ENCODE measurements at places on chromosomes 13 and 19.

GRCh38 chr13:99176309-99177276, 24.1 kb upstream of the UBAC2 start:
- DNase-seq, result peak; percentile 91

DNA sequence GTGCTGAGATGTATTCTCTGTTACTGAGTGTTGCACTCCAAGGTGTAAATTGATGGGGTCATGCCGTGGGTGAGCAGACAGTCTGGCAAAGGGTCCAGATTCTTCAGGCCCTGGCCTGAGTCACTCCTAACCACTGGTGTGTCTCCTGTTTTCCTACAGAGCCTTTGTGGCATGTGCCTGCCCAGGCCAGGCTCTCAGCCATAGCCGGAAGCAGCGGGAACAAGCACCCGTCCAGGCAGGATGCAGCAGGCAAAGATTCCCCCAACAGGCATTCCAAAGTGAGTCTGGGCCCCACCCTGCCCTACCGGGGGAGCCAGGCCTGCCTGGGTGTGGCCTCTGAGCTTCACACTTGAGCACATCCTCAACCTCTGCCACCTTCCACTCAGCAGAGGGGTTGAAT, 61.9 kb downstream of the DPF1 start:
- no peak for DNase-seq

DNA sequence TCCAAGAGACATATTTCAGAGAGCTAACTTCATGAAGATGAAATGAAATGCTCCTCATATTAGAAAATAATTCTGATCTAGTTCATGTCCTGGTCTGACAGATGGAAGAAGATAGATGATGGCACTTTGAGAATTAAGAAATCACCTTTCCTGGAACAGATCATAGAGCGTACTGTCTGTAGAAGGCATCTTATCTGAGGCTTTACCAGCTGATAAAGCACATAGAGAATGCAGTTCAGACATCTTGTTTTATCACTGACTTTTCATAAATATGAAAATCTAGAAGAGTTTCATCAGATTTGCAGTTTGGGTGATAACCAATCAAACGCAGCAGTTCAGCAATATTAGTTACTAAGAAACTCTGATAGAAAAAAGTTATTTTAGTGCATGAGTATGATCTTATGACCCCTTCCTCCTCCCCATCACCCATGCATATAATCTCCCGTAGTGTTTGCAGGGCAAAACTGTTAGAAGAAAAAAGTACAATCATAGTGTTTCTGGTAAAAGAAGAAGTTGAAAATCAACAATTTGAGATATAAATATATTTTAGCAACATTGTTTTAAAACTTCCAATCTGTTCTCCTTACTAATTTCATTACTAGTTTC, 585.2 kb downstream of the PCDH9 start:
- DNase-seq, result no peak

DNA sequence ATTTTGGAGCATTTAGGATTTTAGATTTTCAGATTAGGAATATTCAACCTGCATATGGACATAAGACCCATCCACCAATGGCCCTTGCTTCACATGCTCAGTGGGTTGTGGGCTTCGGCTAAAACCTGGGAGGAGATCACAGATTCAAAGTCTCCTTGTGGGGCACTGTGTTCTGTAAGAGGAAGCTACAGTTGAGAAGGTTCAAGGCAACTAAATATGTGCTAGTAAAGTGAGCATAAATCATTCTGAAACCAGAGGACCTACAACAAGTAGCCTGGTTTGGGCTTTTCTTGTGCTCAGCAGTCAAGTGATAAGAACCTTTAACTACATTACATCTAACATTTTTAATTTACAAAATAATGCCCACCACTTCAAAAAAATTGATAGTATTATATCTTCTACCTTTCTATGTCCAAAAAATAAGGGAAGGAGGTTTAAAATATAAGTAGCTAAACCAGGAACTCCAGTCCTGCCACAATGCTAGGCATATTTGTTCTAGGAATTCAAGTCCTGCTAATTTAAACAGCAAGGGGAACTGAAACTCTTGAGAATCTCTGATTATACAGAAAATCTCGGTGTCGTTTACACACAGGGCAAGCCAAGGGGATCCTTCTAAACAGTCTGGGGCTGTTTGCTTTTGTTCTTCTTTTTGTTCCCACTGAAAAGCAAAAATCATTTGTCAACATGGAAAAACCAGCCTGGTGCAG, 36.6 kb downstream of the FOXO1 start:
- no peak for DNase-seq

DNA sequence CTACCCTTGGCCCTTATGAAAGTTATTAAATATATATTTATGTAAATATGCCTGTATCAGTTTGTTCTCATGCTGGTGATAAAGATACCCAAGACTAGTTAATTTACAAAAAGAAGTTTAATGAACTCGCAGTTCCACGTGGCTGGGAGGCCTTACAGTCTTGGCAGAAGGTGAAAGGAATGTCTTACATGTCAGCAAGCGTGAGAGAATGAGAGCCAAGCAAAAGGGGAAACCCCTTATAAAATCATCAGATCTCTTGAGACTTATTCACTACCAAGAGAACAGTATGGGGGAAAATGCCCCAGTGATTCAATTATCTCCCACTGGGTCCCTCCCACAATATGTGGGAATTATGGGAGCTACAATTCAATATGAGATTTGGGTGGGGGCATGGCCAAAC, 506.0 kb upstream of the ATXN8OS start:
- no peak for DNase-seq

DNA sequence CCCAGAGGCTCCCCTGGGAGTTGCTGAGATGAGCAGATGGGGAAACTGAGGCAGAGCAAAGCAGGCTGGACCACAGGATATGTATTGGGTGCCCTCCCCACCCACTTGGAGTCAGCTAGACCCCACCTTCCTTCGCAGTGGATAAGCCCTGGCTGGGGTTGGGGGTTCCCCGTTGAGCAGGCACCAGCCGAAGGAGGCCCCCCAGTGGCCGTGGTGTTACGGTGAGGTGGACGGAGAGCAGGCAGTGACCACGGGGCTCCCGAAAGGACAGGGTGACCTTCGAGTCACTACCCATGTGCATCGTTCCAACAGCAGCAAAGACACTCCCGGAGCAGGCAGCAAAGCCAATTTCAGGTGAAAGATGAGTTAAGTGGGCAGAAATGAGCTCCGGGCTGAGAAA, 62.4 kb upstream of the ADGRE5 start:
- DNase-seq, result no peak

DNA sequence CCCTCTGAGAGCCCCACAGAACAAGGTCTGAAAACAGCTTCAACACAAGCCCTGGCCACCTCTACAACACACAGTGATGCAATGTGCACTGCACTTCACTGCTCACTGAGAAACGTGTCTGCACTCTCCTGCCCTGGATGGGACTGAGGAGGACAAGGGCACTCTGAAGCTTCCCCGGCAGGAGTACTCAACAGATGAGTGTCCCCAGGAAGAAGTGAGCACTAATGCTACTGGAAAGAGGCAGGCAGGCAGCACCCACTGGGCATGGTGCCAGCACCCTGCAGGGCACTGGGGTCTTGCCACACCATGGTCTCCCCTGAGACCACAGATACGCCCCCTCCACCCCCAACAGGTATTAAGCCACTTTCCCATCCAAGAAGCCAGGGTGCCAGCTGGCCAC, 17.7 kb upstream of the SLC35E1 start:
- peak; percentile 62 for DNase-seq

- no peak for DNase-seq
Measured at GRCh38 chr19:18650021-18650390, 13.2 kb downstream of the KLHL26 start.

GRCh38 chr13:50572129-50572528, 271.4 kb downstream of the DLEU7 start:
- no peak for DNase-seq

- no peak for DNase-seq
Measured at GRCh38 chr19:28746478-28746877, 466.5 kb downstream of the UQCRFS1 start.

DNA sequence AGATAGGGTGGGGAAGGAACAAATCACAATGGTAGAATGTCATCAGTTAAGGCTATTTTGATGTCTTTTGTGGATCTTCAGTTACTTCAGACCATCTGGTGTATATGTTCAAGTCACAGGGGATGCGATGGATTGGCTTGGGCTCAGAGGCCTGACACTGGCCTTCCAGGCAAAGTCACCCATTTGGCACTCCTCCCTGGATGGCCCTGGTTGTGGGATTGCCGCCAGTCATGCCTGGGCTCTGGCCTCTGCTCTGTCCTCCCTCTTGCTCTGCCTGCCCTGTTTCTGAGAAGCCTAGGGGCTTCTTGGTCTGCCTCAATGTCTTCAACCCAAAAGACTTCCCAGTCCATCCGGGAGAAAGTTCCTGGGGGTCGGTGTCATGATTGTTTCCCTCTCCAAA, 50.2 kb downstream of the ZNF146 start:
- no peak for DNase-seq

DNA sequence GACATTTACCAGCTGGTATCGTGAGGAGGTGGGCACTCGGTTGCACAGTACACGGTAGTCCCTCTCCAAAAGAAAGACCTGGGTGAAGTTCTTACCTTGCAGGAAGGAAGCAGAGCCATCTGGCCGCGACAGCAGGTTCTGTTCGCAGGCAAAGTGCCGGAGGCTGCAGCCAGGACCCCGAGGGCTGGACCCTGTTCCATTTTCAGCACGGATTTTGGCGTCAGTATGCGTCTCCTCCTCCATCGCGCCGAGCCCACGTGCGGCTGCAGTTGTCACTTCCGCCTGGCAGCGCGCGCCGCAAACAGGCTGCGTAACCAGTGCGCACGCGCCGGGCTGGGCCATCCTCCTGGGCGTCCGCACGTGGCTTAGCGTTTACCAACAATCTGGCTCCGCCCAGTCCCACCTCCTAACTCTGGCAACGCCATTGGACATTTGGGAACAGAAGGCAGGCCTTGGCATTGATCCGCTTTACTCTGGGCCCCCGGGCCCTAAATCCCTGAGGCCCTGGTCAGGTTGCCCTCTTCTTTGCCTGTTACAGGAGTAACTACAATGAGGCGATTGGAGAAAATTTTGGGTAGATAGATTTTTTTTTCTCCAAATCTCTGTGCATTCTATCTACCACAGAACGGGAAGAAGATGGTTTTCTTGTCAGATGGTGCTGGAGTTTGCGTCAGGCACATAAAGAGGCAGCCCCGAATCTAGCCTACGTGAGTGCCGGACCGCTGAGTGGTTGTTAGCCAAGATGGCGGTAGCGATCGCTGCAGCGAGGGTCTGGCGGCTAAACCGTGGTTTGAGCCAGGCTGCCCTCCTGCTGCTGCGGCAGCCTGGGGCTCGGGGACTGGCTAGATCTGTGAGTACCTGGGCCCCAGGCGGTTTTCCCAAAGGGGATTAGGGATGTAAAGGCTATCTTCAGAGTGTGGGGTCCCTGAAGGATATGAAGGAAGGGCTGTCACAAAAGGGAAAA, at the start of the genes BCKDHA and EXOSC5:
Gene BCKDHA, plus strand, starts transcription at position 733 of the 964 bp plus-strand sequence. Its CDS starts 10 bp downstream, at position 743.
Gene EXOSC5, minus strand, starts transcription at position 274 of the 964 bp plus-strand sequence. Its CDS starts 31 bp downstream, at position 243.
- peak; percentile 100 for DNase-seq

- DNase-seq, result no peak
Measured at GRCh38 chr13:27170221-27170515, 1.4 kb downstream of the USP12 start.

DNA sequence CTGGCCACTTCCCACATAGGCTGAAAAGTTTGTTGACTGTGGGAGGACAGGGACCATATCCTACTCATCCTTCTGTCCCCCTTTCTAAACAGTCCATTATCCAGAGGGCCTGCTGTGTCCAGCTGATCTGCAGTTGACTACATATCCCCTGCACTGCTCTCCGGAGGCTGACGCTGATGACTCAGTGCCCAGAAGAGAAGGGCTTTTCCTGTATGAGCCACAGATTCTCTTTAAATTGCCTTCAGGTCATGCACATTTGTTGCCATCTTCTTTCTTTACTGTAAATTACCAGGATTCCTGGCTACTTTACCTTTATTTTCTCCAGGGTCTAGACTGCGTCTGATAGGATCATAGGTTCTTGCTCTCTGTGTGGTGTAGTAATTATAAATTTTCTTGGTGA, 125.2 kb downstream of the LACC1 start:
- DNase-seq, result no peak

DNA sequence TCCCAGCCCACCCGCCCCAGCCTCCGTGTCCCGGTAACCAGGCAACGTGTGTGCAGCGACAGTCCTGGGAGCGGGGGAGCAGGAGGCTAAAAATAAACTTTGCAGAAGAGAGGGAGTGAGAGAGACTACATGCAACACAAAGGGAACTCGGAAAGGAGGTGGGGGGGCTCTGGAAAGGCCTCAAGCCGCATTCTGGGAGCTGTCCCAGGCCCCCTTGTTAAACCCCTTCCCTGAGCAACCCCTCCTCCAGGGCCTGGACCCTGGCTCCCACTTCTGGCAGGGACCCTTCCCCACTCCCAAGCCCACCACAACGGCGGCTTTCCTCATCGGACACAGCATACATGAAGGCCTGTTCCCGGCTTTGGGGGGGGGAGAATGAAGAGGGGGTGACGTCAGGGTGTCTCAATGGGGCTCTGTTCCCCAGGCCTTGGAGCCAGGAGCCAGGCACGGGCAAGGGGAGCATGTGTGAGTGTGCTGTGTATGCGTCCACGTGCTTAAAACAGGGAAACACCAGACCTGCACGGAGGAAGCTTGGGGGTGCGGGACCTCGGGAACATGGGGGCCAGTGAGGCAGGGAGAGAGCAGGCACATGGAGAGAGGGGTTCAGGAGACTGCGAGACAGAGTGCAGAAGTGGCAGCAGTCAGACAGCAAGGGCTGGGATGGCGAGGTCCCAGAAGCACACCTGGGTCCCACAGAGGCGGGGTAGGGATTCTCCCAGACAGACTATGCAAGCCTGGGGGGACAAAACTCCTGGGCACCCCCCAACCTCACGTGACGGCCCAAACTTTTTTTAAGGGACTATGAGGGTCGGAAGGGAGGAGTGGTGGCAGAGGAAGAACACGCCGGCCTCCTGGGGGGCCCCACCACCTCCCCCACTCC, 2.3 kb downstream of the ERF start:
- no peak for DNase-seq

DNA sequence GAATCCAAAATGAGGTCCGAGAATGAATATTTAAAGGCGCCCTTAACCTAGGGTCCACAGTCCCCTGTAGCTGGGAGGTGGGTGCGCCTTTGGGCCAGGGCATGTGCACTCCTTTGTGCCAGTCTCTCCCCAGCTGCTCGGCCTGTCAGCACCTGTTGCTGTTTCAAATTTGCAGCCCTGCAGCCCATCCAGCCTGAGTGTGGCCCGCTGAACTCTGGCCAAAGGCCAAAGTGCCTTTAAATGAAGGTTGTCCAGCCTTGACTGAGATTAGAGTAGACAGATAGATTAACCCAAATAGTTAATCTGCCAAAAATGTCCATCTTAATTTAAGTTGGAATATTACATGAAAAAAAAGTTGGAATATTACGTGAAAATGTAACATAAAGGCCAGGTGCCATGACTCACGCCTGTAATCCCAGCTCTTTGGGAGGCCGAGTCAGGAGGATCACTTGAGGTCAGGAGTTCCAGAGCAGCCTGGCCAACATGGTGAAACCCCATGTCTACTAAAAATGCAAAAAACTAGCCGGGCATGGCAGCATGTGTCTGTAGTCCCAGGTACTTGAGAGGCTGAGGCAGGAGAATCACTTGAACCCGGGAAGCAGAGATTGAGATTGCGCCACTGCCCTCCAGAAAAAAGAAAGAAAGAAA, 25.3 kb downstream of the TPT1 start:
- no peak for DNase-seq

Measured in NCI-H82 (cell line).